Naive thymus-derived CD4-positive, alpha-beta T cell (primary cell): ENCODE measurements at places on chromosomes 3 and 15.

- H3K4me1 ChIP-seq = peaks cover 10% of the 10 kb centered on the region
- H3K27me3 ChIP-seq = no peaks in the 10 kb centered on the region
- H3K36me3 ChIP-seq = no peaks in the 10 kb centered on the region
- no peak for DNase-seq
- H3K27ac ChIP-seq = no peak overlapping the region
Observed at GRCh38 chr15:75114327-75114726, 87.4 kb upstream of the C15orf39 start.

- H3K27me3 ChIP-seq = no peaks in the 10 kb centered on the region
- no peak for DNase-seq
- no peaks in the 10 kb centered on the region for H3K4me1 ChIP-seq
Observed at GRCh38 chr3:133934073-133934970, 38.6 kb upstream of the RAB6B start.

- peaks cover 15% of the 10 kb centered on the region for H3K4me1 ChIP-seq
- H3K27ac ChIP-seq = no peak overlapping the region
- DNase-seq = peak; percentile 36
- H3K36me3 ChIP-seq = no peaks in the 10 kb centered on the region
- no peak overlapping the region for H3K4me3 ChIP-seq
Observed at GRCh38 chr3:41002104-41002503, 197.2 kb upstream of the CTNNB1 start.

GRCh38 chr3:175015056-175015635, 156.0 kb downstream of the NAALADL2 start:
- no peaks in the 10 kb centered on the region for H3K4me1 ChIP-seq
- no peak overlapping the region for H3K4me3 ChIP-seq
- no peaks in the 10 kb centered on the region for H3K27me3 ChIP-seq
- DNase-seq = no peak

GRCh38 chr15:100198442-100198841, 143.3 kb downstream of the ADAMTS17 start:
- no peaks in the 10 kb centered on the region for H3K36me3 ChIP-seq
- no peaks in the 10 kb centered on the region for H3K27me3 ChIP-seq
- H3K27ac ChIP-seq = no peak overlapping the region
- H3K4me3 ChIP-seq = no peak overlapping the region

GRCh38 chr15:70254311-70254869, 156.7 kb upstream of the TLE3 start:
- no peaks in the 10 kb centered on the region for H3K27me3 ChIP-seq
- H3K36me3 ChIP-seq = no peaks in the 10 kb centered on the region
- DNase-seq = no peak
- peaks cover 25% of the 10 kb centered on the region for H3K4me1 ChIP-seq
- H3K27ac ChIP-seq = no peak overlapping the region

GRCh38 chr15:74384881-74385643, 17.6 kb upstream of the CYP11A1 start:
- no peak for DNase-seq
- no peak overlapping the region for H3K27ac ChIP-seq
- H3K36me3 ChIP-seq = no peaks in the 10 kb centered on the region
- H3K4me1 ChIP-seq = peaks cover 6% of the 10 kb centered on the region

GRCh38 chr3:146177519-146177918, 16.5 kb upstream of the PLOD2 start:
- no peak overlapping the region for H3K27ac ChIP-seq
- no peaks in the 10 kb centered on the region for H3K36me3 ChIP-seq
- no peak for DNase-seq
- H3K4me1 ChIP-seq = no peaks in the 10 kb centered on the region

DNA sequence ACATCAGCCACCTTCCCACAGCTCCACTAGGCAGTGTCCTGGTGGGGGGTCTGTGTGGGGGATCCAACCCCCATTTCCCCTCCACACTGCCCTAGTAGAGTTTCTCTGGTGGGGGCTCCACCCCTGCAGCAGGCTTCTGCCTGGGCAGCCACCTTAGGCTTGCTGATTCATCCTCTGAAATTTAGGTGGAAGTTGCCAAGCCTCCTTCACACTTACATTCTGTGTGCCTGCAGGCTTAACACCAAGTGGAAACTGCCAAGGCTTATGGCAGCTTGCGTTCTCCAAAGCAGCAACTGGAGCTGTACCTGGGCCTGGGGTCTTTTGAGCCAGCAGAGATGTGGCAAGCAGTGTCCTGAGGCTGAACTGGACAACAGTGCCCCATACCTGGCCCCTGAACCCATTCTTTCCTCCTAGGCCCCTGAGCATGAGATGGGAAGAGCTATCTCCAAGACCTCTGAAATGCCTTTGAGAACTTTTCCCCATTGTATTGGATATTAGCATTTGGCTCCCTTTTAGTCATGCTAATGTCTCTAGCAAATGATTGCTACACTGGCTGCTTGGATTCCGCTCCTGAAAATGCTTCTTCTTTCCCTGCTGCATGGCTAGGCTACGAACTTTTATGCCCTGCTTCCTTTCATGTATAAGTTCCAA, 32.5 kb downstream of the CPN2 start:
- H3K27me3 ChIP-seq = peaks cover 6% of the 10 kb centered on the region
- DNase-seq = no peak
- H3K27ac ChIP-seq = no peak overlapping the region
- H3K4me3 ChIP-seq = no peak overlapping the region
- H3K4me1 ChIP-seq = peaks cover 14% of the 10 kb centered on the region
- H3K36me3 ChIP-seq = no peaks in the 10 kb centered on the region

DNA sequence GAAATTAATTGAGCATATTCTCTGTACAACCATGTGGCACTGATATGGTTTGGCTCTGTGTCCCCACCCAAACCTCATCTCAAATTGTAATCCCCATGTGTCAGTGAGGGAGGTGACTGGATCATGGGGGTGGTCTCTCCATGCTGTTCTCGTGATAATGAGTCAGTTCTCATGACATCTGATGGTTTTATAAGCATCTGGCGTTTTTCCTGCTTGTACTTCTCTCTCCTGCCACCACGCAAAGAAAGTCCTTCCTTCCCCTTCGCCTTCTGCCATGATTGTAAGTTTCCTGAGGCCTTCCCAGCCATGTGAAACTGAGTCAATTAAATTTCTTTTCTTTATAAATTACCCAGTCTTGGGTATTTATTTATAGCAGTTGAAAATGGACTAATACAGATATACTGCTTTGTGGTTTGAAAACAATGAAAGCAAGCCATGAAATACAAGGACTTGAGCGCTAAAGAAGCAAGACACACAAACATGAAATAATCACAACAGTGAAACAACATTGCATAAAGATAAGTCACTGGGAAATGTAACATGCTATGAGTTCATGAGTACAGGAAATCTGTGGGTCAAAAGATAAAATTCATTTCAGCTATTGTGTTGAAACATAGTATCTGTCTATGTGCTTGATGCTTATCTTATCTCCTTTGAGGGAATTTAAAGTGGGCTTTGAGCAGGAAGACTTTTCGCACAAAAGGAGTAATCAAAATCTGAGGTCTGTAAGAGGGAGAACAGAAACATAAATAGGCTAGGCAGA, 288.7 kb downstream of the GBE1 start:
- H3K27me3 ChIP-seq = no peaks in the 10 kb centered on the region
- no peaks in the 10 kb centered on the region for H3K4me1 ChIP-seq
- no peak for DNase-seq

- H3K27ac ChIP-seq = no peak overlapping the region
- peaks cover 10% of the 10 kb centered on the region for H3K4me1 ChIP-seq
- DNase-seq = no peak
- H3K4me3 ChIP-seq = no peak overlapping the region
Observed at GRCh38 chr3:49362561-49362960, 4.4 kb upstream of the GPX1 start.

GRCh38 chr3:140832883-140833282, 108.8 kb upstream of the SLC25A36 start:
- H3K27me3 ChIP-seq = no peaks in the 10 kb centered on the region
- no peak for DNase-seq
- no peaks in the 10 kb centered on the region for H3K36me3 ChIP-seq
- H3K4me3 ChIP-seq = no peak overlapping the region
- H3K4me1 ChIP-seq = no peaks in the 10 kb centered on the region
- no peak overlapping the region for H3K27ac ChIP-seq

- no peaks in the 10 kb centered on the region for H3K4me1 ChIP-seq
- H3K27ac ChIP-seq = no peak overlapping the region
- no peaks in the 10 kb centered on the region for H3K36me3 ChIP-seq
- no peak for DNase-seq
- H3K27me3 ChIP-seq = no peaks in the 10 kb centered on the region
Observed at GRCh38 chr3:79018265-79018664, 749.5 kb downstream of the ROBO1 start.

GRCh38 chr3:127428344-127428997, 140.6 kb upstream of the PRR20G start:
- no peaks in the 10 kb centered on the region for H3K36me3 ChIP-seq
- H3K27ac ChIP-seq = no peak overlapping the region
- DNase-seq = no peak
- no peak overlapping the region for H3K4me3 ChIP-seq

DNA sequence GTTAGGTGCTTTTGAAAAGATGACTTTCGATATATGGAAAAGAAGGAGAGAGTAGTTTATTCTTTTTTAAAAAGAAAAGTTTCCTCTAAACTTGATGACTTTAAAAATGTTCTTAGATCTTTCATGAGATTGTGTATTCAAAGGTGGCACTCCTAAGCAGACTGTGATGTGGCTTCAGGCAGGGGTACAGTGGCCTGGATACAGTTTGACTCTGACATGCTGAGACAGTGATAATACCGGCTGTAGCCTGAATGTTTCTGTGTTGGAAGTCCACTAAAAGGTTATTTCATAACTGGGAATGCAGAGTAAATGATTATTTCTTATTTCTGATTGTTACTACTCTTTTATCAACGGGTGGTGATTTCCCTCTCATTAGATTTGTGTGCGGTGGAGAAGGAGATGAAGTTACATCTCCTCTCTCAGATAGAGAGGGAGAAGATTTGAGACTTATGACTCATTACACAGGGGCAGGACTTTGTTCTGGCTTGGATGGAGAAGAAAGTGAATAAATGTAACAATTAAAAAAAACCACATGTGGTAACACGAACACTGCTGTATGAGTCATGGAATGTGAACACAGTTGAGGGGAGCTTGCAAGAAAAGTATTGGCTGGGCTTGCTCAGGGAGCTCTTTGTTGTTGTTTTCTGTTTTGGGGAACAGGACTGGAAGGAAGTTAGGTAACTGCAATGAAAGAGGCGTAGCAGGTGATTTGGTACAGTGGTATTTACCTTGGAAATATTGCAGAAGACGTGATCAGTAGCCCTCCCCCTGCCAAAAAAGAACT, 21.6 kb downstream of the SPTSSB start:
- H3K4me1 ChIP-seq = peaks cover 14% of the 10 kb centered on the region
- peak; percentile 23 for DNase-seq
- H3K36me3 ChIP-seq = no peaks in the 10 kb centered on the region
- H3K27ac ChIP-seq = no peak overlapping the region

- no peaks in the 10 kb centered on the region for H3K27me3 ChIP-seq
- no peaks in the 10 kb centered on the region for H3K4me1 ChIP-seq
- no peak overlapping the region for H3K4me3 ChIP-seq
- DNase-seq = no peak
Observed at GRCh38 chr15:33095641-33096040, 98.9 kb downstream of the FMN1 start.

- H3K27me3 ChIP-seq = no peaks in the 10 kb centered on the region
- peak overlapping the region; percentile 71 for H3K4me3 ChIP-seq
- H3K36me3 ChIP-seq = peaks cover 17% of the 10 kb centered on the region
- no peak for DNase-seq
- H3K4me1 ChIP-seq = peaks cover 17% of the 10 kb centered on the region
Observed at GRCh38 chr15:40764629-40765103, 798 bp downstream of the GCHFR start.

DNA sequence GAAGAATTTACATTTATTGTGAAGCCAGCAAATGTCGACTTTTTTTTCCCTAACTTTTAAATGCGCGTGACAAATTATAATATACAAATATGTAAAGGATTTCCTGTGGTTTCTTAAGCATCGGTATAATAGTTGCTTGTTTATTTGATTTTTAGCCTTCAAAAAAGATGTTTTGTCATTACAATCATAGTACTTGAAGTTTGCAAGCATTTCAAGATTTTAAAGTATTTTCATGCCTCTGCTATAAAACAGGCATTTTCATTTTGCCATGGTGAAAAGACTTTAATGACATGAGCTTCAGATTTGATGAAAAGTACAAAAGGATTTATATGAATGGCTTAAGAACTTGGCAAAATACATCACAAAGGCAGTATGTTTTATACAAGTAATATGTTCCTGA, 9.4 kb upstream of the P2RY12 start:
- H3K27ac ChIP-seq = no peak overlapping the region
- peaks cover 7% of the 10 kb centered on the region for H3K27me3 ChIP-seq
- no peaks in the 10 kb centered on the region for H3K36me3 ChIP-seq
- H3K4me3 ChIP-seq = no peak overlapping the region

DNA sequence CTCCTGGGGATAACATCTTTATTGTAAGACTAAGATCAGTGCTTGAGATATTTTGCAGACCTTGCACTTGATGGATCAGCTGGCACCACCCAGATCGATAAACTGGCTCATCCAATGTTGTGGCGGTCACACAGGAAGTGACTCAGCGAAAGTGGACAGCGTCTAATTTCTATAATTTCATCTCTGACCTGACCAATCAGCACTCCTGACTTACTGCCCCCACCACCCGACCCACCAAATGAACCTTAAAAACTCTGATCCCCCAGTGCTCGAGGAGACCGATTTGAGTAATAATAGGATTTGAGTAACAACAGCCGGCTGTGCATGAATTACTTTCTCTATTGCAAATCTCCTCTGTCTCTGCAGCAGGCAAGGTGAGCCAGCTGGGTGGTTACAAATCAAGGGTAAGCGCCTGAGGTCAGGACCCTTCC, 62.7 kb upstream of the RNU6-1 start:
- no peak overlapping the region for H3K27ac ChIP-seq
- no peak for DNase-seq
- H3K4me1 ChIP-seq = no peaks in the 10 kb centered on the region
- H3K4me3 ChIP-seq = no peak overlapping the region

- no peaks in the 10 kb centered on the region for H3K4me1 ChIP-seq
- no peak overlapping the region for H3K27ac ChIP-seq
Observed at GRCh38 chr3:174869448-174869847, 10.3 kb downstream of the NAALADL2 start.

DNA sequence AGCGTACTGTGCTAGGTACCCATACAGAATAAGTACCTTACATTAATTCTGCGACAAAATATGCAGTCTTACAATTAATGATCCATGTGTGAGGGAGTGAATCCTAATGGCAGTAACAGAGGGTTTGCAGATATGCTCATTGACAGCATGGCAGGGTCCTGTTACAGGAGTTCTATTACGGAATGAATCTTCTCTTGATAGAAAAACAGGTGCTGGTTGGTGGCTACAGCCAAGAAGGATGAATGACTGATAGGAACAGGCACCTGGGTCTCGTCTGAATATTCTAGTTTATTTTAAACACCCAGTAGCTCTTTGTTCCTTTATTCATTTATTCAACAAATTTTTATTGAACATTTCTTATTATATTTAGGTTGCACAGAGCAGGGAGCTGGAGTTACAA, 22.8 kb downstream of the PGBD4 start:
- H3K27ac ChIP-seq = no peak overlapping the region
- no peak overlapping the region for H3K4me3 ChIP-seq
